ENCODE measurements at places on chromosomes 7 and 10.

GRCh38 chr10:122159141-122159970 lies 111.7 kb upstream of the BTBD16 start:
- no peak for DNase-seq

- peak; percentile 28 for DNase-seq
These were observed 559.2 kb downstream of the PTPRN2 start for GRCh38 chr7:158028290-158028941.

GRCh38 chr7:128912281-128912680 lies 1.8 kb upstream of the KCP start:
- DNase-seq, result no peak

GRCh38 chr7:135704698-135705097 lies 23.3 kb downstream of the SLC13A4 start:
- no peak for DNase-seq

DNA sequence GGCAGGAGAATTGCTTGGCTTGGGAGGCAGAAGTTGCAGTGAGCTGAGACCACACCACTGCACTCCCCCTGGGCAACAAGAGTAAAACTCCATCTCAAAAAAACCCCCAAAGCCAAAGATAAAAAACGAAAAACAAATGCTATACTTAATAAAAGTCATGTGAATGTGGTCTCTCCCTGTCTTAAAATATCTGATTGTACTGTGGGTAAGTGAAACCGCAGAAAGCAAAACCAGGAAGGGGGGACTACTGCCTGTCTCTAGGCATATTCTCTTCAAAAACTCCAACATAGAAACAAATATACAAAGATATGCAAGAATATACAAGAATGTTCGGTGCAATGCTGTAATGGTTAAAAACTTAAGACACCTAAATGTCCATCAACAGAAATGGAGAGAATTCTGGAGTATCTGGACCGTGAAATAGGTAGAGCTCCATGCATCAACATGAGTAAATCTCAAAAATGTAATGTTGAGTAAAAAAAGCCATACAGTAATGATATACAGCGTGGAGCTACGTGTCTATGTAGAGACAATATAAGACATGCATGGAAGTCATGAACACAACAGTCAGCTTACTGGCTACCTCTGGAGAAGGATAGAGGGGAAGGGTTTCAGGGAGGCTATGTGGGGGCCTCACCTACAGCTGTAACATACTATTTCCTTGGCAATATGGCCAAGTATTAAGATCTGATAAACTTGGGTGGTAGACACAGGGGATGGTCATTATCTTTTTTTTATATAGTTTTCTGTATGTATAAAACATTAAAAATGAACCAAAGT lies 2.1 kb downstream of the ZNF394 start:
- no peak for DNase-seq

DNA sequence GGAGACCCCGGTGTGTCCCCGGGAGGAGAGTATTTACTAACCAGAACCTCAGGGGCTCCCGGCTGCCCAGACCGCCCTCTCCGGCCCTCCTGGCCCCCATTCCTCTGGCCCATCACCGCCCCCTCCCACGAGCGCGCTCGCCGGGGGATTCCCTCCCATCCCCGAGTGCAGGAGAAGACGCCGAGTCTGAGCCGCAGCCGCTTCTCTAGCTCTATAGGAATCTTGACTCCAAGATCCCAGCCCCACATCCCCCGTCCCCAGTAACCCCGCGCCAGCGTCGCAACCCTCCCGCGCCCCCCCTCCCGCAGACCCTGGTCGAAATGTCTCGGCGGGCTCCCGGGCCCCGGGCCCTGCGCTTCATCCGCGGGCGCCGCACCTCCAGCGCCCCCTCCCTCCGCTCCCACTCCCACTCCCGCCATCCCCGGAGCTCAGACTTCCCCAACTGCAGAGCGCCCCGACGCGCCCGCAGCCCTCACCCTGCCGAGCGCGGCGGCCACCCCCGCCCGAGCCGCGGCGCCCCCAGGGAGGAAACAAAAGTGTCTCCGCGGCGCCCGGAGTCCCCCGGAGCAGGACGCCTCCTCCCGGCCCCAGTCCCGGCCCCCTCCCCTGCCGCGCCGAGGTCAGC lies 541 bp downstream of the ELMO1 start:
- DNase-seq, result no peak

Data from small intestine (tissue), 16 donors.